ENCODE measurements at places on chromosomes 1 and 21. TPM values are rescaled to one million over a fixed set of nuclear protein-coding genes. Genes with fewer than 3 reads are reported as not detected.

DNA sequence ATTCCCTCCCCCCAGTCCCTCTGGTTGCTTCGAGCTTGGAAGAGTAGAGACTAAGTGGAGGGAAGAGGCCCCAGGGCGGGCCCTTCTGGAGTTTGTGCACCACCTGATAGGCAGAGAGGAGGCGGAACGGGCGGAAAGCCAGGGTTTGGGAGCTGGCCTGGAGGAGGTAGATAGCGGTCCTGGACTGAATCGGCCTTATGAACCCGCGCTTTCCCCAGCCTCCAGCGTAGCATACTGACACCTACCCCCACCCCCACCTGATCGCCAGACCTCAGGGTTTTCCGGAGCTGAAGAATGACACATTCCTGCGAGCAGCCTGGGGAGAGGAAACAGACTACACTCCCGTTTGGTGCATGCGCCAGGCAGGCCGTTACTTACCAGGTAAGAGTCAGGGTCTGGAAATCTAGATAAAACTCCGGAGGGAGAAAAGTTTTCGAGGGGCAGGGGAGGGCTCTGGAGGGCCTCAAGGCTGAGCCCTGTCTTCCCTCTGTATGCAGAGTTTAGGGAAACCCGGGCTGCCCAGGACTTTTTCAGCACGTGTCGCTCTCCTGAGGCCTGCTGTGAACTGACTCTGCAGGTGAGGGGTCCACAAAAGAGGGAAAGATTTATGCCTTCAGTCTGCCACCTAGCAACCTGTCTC is 705 bp downstream of the UROD start:
- DNase-seq = no peak

GRCh38 chr1:41639332-41639936 is 155.0 kb upstream of the EDN2 start:
- no peak for DNase-seq

DNA sequence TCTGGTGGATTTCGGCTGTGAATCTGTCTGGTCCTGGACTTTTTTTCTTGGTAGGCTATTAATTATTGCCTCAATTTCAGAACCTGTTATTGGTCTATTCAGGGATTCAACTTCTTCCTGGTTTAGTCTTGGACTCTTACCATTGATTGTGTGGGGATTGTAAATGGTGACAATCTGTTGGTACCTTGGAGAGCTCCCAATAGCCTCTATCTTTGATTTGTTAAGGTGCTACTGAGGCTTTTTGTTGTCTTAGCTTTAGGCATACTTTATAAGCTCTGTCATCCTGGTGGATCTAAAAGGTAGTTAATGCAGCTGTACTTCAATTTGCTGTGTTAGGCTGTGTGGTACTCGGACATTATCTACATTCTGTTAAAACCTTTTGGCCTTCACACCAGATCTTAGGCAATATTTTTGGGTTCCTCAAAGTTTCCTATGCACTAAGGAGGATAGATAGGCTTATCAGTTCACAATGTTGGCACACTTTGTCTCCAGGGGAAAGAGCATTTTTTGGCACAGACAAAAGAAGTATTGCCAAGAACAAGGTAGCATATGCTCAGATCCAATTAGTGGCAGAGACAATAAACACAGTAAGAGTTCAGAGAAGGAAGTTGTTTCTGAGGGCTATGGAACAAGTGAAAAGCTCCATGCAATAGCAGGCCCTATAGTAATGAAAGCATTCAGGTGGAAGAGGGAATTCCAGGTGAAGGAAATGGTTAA is 230.4 kb downstream of the PDE4B start:
- peak; percentile 10 for DNase-seq

- no peak for DNase-seq
Observed at GRCh38 chr1:200890818-200891773, 3.6 kb upstream of the INAVA start.

GRCh38 chr1:180229483-180230415 is at the start of gene LHX4:
Gene LHX4, plus strand, starts transcription at chr1:180230264. Its CDS starts 266 bp downstream, at chr1:180230530.
- peak; percentile 36 for DNase-seq

DNA sequence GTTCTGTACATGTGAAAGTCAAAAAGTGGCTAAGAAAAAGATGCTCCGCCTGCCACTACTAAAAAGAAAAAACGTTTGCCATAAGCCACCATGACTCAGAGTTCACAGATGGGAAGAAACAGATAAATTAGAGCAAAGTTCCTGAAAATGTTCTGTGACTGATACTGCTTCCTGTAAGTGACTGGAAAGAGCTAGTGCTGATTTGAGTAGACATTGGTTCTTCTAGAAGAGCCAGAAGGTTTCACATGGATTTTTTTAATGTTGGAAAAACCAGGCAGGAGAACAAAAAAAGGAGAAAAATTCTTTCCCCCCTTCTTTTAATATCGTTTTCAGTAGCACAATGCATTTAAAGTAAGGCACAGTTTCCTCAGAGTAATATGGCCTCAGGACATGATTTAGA is 221.4 kb downstream of the HLX start:
- peak; percentile 72 for DNase-seq

The JAM2 gene
- total RNA-seq = 0.81 TPM

The ARL8A gene
- total RNA-seq = 37.7 TPM

The C4BPA gene
- total RNA-seq = not detected

The NBPF11 gene
- 6.5 TPM for total RNA-seq

The MXRA8 gene
- total RNA-seq = not detected

All from hematopoietic multipotent progenitor cell (in vitro differentiated cells).